ENCODE measurements at places on chromosomes 11 and 22.

- DNase-seq = no peak
These were observed 37.5 kb downstream of the UVRAG start for GRCh38 chr11:75852406-75853017.

GRCh38 chr11:126720539-126721235 lies 279.9 kb downstream of the KIRREL3 start:
- DNase-seq = no peak

DNA sequence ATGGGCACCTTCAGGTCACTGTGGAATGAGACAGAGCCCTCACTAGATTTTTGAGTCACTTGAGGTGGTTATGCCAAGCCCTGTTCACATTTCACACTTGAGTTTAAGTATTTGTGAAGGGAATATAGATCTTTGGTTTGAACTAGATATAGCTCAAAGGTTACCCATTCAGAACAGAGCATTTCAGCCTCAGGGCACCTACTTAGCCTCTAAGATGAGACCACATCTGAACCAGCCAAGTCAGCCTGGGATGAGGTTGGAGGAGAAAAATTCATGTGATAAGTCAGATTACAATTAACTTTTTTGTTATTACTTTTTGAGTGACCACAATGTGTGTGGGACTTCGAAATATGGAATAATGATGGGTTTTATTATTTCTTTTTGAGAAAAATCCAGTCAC lies 127.8 kb downstream of the TEAD1 start:
- DNase-seq = no peak

GRCh38 chr11:12117611-12118010 lies 7.2 kb downstream of the MICAL2 start:
- DNase-seq = no peak

- DNase-seq = no peak
These were observed 59.6 kb upstream of the CCDC89 start for GRCh38 chr11:85745626-85746025.

Data from activated CD4-positive, alpha-beta T cell treated with anti-CD3 and anti-CD28 coated beads, Interleukin-2, amount 50 U/mL, for 48 hours (primary cell).